GM12891 (cell line): ENCODE measurements at places on chromosomes 3 and 15.

GRCh38 chr3:23873941-23874340, 42.8 kb downstream of the NKIRAS1 start:
- DNase-seq, result no peak

DNA sequence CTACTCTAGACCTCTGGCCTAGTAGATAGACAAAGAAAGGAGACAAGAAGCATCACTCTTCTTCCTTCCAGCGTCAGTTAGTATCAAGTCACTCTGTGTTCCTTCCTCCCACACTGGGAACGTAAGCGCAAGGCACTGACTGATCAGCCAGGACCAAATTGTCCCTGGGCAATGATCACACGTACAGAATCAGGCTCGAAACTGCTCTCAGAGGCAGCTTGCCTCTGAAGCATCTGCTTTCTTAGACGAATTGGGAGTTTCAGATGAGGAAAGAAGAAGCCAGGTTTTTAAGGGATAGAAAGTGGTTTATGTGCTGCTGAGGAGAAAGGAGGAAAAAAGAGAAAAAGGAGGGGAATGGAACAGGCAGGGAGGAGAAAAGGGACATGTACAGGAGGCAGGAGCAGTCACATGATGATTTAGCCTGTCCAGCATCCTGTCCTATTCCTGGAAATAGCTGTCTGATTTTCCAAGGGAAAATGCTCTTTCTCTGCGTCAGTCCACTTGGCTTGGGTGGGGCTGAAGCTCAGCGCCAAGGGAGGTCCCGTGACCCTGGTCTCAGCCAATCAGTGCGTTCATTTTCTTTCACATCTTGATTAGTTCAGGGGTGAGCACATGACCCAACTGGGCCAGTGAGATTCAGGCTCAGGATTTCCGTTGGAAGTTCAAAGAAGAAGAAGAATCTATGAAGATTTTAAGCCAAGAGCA, 102.0 kb upstream of the PRICKLE2 start:
- DNase-seq, result no peak

GRCh38 chr3:123002100-123002748, 25.3 kb downstream of the SEMA5B start:
- no peak for DNase-seq

DNA sequence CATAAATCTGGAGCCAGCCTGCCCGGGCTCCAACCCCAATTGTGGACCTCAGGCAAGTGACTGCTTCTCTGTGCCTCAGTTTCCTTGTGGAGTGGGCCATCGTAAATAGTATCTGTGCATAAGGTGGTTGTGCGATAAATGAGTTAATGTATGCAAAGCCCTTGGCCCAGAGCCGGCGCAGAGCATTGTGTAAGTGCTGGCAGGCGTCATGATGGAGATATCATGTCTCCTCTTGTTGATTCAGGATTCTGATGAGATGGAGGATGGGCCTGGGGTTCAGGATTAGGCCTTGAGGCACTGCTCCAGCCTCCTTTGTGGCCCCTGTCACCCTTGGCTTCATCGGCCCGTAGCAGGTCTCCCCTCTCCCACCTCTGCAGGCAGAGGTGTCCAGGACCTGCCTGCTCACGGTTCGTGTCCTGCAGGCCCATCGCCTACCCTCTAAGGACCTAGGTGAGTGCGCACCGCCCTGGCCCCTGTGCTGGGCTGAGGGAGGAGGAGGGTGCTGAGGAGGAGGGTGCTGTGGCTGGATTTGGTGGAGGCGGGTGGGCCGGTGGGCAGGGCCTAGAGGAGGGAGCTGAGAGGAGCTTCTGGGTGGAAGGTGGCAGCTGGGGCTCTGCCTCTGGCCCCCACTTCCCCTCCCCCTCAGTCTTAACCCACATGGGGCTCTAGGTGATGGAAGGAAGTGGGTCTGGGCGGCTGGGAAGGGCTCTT, 1.3 kb downstream of the PLA2G4B start:
- no peak for DNase-seq

- peak; percentile 46 for DNase-seq
Observed at GRCh38 chr15:67064607-67065530, 533 bp upstream of the SMAD3 start.

DNA sequence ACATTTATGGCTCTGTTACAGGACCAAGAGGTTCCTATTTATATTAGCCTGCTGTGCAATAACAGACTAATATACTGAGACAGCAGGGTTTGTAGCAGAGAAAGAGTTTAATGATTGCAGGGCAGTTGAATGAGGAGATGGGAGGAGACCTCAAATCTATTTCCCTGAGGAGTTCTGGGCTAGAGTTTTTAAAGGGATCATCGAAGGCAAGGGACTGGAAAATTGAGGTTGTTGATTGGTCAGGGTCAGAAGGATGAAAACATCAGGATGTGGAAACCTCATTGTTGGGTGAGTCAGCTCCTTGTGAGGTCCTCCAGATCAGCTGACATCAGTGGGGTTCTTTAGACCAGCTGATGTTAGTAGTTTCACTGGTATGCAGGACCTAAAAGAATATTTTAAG, 60.6 kb upstream of the GOLGA8B start:
- DNase-seq, result no peak

- DNase-seq, result no peak
Observed at GRCh38 chr3:187064210-187065115, 74.8 kb downstream of the RPL39L start.

GRCh38 chr3:177547711-177548350, 350.5 kb upstream of the TBL1XR1 start:
- DNase-seq, result no peak
